K562 (cell line): ENCODE measurements at places on chromosomes 2 and 18. TPM values are rescaled to one million over a fixed set of nuclear protein-coding genes. Genes with fewer than 3 reads are reported as not detected.

The TMEM198 gene
- 2.4 and 3.8 TPM in 2 replicates for total RNA-seq

- no peak for DNase-seq
- peaks cover 2% of the 10 kb centered on the region; the same call in 1 of the 3 replicates for H3K27me3 ChIP-seq
- H3K27ac ChIP-seq, result no peak overlapping the region
- no peaks in the 10 kb centered on the region for H3K36me3 ChIP-seq
Observed at GRCh38 chr2:128756365-128756717, 437.7 kb upstream of the HS6ST1 start.

The GBX2 gene
- total RNA-seq, result 0.53 and 0.54 TPM in 2 replicates

DNA sequence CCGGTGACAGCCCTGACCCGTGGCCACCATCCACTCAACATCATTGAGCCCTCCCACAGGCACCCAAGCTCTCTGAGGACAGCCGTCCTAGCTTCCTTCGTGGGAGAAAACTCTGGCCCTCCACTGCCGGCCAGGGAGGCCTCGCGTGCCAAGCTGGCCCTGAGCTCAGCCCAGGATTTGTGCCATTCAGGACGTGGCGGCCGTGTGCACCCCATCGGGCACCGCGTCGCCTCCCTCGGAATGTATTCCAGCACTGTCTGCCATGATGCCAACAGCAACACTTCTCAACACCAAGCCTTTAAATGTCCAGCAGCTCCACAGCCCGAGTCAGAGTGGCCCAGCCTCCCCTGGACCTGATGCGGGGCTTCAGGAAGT is 35.7 kb downstream of the ZNF516 start:
- H3K27ac ChIP-seq, result no peak overlapping the region
- H3K4me3 ChIP-seq, result no peak overlapping the region
- H3K4me1 ChIP-seq, result no peaks in the 10 kb centered on the region
- no peak for DNase-seq
- peaks cover 4% of the 10 kb centered on the region; the same call in 2 of the 3 replicates for H3K27me3 ChIP-seq

- H3K4me3 ChIP-seq, result no peak overlapping the region
- no peak for DNase-seq
- no peaks in the 10 kb centered on the region for H3K27me3 ChIP-seq
- no peak overlapping the region for H3K27ac ChIP-seq
- H3K4me1 ChIP-seq, result no peaks in the 10 kb centered on the region
Observed at GRCh38 chr18:10306779-10307178, 147.7 kb upstream of the APCDD1 start.

DNA sequence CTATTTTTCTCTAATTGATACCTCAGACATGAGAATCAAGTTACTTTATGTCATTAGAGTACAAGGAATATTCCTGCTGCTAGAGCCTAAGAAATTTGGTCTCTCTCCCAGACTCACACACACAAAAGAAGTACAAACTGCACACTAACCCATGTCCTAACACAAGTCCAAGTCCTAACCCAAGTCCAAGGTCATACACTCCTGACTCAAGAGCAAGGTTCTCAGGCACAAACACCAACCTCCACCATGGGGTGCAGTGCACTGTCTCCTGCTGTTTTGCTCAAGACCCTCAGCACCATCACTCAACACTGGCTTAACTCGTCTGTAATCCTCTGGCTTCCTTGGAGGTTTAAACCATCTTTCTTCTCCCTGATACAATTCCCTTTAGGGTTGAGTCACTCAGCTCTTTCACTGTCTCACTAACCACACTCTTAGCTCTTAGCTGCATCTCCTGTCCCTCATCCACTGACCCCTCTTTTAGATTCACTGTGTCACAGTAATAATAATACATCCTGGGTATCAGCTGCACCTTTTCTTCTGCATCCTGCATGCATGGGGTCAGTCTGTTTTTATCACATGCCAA is 129.8 kb downstream of the BCL2L11 start:
- no peak overlapping the region for H3K4me3 ChIP-seq
- no peak for DNase-seq
- H3K27me3 ChIP-seq, result no peaks in the 10 kb centered on the region
- no peaks in the 10 kb centered on the region for H3K4me1 ChIP-seq
- peaks cover 28% of the 10 kb centered on the region for H3K36me3 ChIP-seq
- H3K27ac ChIP-seq, result no peak overlapping the region

The IL18RAP gene
- total RNA-seq, result 4.4 and 5.2 TPM in 2 replicates

- no peak for DNase-seq
- no peaks in the 10 kb centered on the region for H3K36me3 ChIP-seq
- H3K27me3 ChIP-seq, result no peaks in the 10 kb centered on the region
Observed at GRCh38 chr2:191818725-191819350, 28.1 kb downstream of the CAVIN2 start.

The XDH gene
- total RNA-seq, result not detected in 2 replicates

DNA sequence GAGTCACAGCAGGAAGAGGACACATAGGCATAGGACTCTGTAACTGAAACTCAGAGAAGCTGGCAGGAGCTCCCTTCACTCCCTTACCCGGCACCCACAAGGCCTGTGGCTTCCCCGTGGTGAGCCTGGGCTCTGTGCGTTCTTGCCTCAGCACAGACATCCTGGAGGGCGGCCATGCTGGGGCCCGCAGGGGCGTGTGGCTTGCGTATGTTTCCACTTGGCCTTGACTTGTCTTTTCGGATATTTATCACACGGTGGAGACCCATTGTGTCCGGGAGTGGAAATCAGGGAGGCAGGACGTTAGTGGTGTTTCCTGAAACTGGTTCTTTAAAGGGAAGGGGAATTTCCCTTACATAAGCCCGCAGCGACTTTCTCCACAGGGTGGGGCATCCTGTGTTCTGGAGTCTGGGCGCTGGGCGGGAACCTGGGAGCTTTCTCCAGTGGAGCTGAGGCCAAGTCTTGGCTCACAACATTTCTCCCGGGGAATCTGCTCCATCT is 49.9 kb upstream of the EML6 start:
- peaks cover 4% of the 10 kb centered on the region; the same call in 1 of the 2 replicates for H3K4me1 ChIP-seq
- peaks cover 17% of the 10 kb centered on the region for H3K27me3 ChIP-seq
- peaks cover 13% of the 10 kb centered on the region; the same call in 2 of the 3 replicates for H3K36me3 ChIP-seq
- no peak for DNase-seq
- H3K27ac ChIP-seq, result no peak overlapping the region

- H3K36me3 ChIP-seq, result no peaks in the 10 kb centered on the region
- peak overlapping the region; percentile 79 for H3K4me3 ChIP-seq
- no peaks in the 10 kb centered on the region for H3K27me3 ChIP-seq
- H3K4me1 ChIP-seq, result peaks cover 37% of the 10 kb centered on the region
- DNase-seq, result peak; percentile 25
Observed at GRCh38 chr2:88054782-88055370, 707 bp downstream of the KRCC1 start.

The PJVK gene
- total RNA-seq, result 0.78 and 0.87 TPM in 2 replicates

DNA sequence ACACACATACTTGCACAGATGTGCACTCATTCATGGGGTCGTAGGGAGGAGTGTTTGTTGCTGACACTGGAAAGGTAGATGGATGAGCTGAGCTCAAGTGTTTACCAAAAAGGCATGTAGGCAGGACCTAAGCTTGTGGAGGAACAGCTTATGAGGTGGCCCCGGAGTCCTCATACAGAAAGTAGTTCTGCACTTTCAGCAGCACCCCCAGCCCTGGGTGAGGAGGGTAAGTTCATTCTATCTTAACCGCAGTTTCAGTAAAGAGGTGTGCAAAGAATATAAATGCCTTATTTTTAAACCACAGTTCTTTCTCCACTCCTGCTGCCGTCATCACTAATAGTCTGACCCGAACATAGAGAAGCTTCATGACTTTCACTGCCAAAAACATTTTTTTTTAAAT is 31.7 kb upstream of the RNF152 start:
- H3K4me3 ChIP-seq, result no peak overlapping the region
- peaks cover 2% of the 10 kb centered on the region; the same call in 1 of the 3 replicates for H3K4me1 ChIP-seq
- no peak for DNase-seq
- H3K27me3 ChIP-seq, result no peaks in the 10 kb centered on the region; the same call in 2 of the 3 replicates

The CREG2 gene
- total RNA-seq, result not detected in 2 replicates

DNA sequence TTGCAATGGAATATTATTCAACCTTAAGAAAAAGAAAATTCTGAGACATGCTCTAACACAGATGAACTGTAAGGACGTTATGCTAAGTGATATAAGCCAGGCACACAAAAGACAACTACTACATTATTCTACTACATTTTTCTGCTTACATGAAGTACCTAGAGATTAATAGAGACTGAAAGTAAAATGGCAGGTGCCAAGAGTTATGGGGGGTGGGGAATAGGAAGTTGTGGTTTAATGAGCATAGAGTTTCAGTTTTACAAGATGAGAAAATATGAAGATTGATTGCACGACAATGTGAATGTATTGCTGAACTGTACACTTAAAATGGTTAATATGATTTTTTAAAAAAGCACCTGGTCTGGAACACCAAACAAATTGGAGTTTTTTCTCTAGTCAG is 1231.6 kb upstream of the DDX18 start:
- no peak for DNase-seq
- no peaks in the 10 kb centered on the region for H3K36me3 ChIP-seq
- no peaks in the 10 kb centered on the region for H3K27me3 ChIP-seq
- no peak overlapping the region for H3K27ac ChIP-seq

- no peaks in the 10 kb centered on the region for H3K36me3 ChIP-seq
- no peak overlapping the region for H3K27ac ChIP-seq
- H3K4me3 ChIP-seq, result no peak overlapping the region
- peak; percentile 18 for DNase-seq
Observed at GRCh38 chr2:182186132-182186735, 200.6 kb downstream of the PPP1R1C start.

The NEB gene
- 2.2 and 2.5 TPM in 2 replicates for total RNA-seq

The SIX3 gene
- not detected in 2 replicates for total RNA-seq

DNA sequence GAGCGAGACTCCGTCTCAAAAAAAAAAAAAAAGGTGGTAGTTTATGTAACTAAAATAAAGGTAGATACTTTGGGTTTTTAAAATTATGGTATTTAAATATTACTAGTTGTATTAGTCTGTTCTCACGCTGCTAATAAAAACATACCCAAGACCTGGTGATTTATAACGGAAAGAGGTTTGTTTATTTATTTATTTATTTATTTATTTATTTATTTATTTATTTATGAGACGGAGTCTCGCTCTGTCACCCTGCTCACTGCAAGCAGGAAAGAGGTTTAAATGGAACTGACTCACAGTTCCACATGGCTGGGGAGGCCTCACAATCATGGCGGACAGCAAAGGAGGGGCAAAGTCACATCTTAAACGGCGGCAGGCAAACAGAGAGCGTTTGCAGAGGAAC is 196.0 kb downstream of the CALCRL start:
- H3K4me1 ChIP-seq, result no peaks in the 10 kb centered on the region
- no peaks in the 10 kb centered on the region for H3K27me3 ChIP-seq
- DNase-seq, result no peak
- H3K36me3 ChIP-seq, result no peaks in the 10 kb centered on the region
- no peak overlapping the region for H3K27ac ChIP-seq

GRCh38 chr2:181334158-181334826 is 122.9 kb upstream of the ITGA4 start:
- H3K36me3 ChIP-seq, result no peaks in the 10 kb centered on the region
- H3K27me3 ChIP-seq, result no peaks in the 10 kb centered on the region
- H3K4me1 ChIP-seq, result no peaks in the 10 kb centered on the region
- DNase-seq, result no peak

DNA sequence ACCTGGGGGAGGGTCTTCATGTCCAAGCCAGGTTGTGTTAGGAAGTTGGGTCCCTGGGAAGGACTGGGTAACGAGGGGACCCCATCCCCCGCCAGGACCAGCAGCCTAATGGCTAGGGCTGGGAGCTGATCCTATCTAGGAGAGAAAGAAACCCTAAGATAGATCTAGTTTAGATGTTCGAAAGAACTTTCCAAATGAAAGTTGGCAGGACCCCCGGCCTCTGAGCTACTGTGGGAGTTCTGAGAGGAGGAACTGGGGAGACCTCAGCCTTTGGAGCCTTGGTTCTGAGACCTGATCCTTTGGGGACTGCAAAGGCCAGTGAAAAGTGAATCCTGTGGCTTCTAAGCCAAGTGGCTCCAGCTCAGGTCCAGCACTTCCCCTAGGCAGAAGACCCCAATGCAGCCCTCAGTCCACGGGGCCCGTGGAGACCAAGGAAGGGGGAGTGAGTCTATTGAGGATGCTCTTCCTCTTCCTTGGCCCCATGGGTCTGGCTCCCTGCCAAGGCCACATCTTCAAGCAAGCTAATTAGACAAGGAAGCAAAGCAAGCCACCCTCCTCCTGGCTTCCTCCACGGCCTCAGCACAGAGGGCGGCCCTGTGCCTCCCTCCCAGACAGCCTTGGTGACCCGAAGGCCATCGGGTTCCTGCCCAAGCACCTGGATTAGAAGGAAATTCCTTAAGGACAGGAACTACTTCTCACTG is 23.5 kb downstream of the CCT7 start:
- no peaks in the 10 kb centered on the region for H3K27me3 ChIP-seq
- H3K27ac ChIP-seq, result no peak overlapping the region; the same call in 2 of the 3 replicates
- no peak overlapping the region for H3K4me3 ChIP-seq

The OTOS gene
- total RNA-seq, result not detected in 2 replicates

The CPS1 gene
- 5.0 and 6.0 TPM in 2 replicates for total RNA-seq

GRCh38 chr18:59145055-59145454 is 5.4 kb downstream of the SEC11C start:
- DNase-seq, result no peak
- no peaks in the 10 kb centered on the region for H3K27me3 ChIP-seq
- no peak overlapping the region for H3K4me3 ChIP-seq

- DNase-seq, result peak; percentile 84
- no peaks in the 10 kb centered on the region for H3K36me3 ChIP-seq
- peak overlapping the region; percentile 67 for H3K4me3 ChIP-seq
- peaks cover 19% of the 10 kb centered on the region for H3K4me1 ChIP-seq
- H3K27ac ChIP-seq, result peak overlapping the region; percentile 73
Observed at GRCh38 chr2:157875641-157876065, 477 bp downstream of the ACVR1 start.

The HADHB gene
- 100 and 109 TPM in 2 replicates for total RNA-seq

GRCh38 chr18:56267334-56267733 is 371.1 kb downstream of the TXNL1 start:
- no peaks in the 10 kb centered on the region for H3K4me1 ChIP-seq
- no peak overlapping the region for H3K4me3 ChIP-seq
- H3K27me3 ChIP-seq, result no peaks in the 10 kb centered on the region
- DNase-seq, result no peak

DNA sequence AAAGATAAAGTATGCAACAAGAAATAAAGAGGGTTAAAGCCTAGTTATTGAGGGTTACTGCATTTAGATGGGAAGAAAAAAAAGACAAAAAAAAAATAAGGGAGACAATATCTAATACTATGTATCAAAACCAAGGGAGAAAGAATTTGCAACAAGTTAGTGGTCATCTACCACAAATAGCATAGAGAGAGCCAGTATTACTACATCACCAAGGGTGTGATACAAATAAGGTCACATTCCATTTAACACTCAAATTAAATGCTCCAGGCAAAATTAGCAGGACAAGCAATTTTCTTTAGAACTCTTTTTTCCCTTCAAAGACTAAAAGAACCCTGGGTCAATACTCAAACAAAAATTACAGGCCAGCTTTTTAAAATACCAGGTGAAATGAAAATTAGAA is 115.1 kb upstream of the GULP1 start:
- H3K36me3 ChIP-seq, result no peaks in the 10 kb centered on the region
- no peak for DNase-seq
- no peak overlapping the region for H3K27ac ChIP-seq
- no peaks in the 10 kb centered on the region for H3K4me1 ChIP-seq
- no peak overlapping the region for H3K4me3 ChIP-seq
- H3K27me3 ChIP-seq, result no peaks in the 10 kb centered on the region

The LYPD6 gene
- total RNA-seq, result not detected in 2 replicates

The HDAC4 gene
- total RNA-seq, result 17.1 and 20.2 TPM in 2 replicates
